Left kidney (tissue), 8 donors: ENCODE measurements at places on chromosomes 13 and 19.

DNA sequence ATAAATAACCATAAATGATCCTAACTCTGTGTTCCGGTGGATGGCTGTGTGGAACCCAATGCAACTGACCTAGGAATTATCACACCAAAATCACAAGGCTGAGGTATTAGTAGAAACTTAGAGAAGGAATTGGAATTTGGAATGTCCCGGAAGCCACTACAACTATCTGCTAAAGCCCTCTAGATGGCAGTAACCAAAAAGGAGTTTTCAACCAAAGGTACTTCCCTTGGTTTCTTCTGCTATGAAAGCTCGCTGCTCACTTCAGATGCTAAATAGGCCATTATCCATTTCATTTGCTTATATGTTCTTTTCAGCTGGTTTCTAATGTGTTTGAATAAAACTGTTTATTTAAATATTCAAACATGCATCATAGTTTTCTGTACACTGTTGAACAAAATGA lies 1589.1 kb upstream of the SPRY2 start:
- peak; percentile 31 for DNase-seq

- DNase-seq = no peak
Measured at GRCh38 chr19:31254180-31254551, 95.1 kb downstream of the TSHZ3 start.

DNA sequence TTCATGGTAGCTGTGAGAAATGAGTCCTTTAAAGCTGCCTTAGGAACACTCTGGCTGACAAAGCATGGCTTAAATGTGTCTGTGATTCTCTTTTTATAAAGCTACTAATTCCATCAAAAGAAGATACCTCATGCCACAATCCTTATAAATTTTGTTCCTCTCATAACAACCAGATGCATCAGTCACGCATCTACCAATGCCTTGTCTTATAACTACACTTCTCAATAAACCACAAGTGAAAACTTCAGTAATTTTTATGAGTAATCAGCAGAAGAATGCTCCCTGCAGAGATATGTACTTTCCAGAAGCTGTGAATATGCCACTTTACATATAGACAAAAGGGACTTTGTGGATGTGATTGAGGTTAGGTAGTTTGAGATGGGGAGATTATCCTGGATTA lies 147.8 kb downstream of the SUCLA2 start:
- no peak for DNase-seq

GRCh38 chr13:63307228-63307627 lies 1891.6 kb upstream of the PCDH20 start:
- no peak for DNase-seq
